ENCODE measurements at places on chromosomes 4 and X.

DNA sequence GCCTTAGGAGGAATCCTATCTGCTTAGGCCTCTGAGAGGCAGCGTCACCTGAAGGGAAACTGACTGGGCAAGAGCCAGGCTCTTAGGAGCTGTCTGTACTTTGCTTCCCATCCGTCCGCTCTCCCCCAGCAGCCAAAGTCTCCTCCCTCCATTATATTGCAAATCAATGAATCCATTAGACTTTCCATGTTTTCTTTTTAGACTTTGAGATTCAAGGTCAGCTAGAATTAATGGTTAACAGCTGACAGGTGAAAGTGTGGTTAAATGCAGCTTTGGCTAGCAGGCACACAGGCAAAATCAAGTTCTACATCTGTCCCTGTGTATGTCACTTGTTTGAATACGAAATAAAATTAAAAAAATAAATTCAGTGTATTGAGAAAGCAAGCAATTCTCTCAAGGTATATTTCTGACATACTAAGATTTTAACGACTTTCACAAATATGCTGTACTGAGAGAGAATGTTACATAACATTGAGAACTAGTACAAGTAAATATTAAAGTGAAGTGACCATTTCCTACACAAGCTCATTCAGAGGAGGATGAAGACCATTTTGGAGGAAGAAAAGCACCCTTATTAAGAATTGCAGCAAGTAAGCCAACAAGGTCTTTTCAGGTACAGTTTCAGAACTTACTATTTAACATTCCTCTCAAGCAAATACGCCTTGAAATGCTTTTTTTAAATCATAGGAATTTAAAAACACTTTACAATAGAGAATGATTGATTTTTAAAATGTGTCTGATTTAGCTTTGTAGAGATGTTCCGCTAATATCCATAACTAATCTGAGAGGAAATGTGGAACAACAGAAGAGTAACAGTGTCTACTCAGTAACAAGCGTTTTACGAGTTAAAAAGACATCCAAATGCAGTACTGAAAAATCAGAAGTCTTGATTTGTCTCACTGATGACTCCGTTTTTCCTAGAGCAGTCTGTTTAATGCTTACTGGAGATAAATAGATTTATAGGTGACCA is at the start of gene F11:
Gene F11, plus strand, starts transcription at position 507 of the 970 bp plus-strand sequence. CDS start 948 bp downstream, outside the sequence.
- DNase-seq = no peak

- DNase-seq = no peak
Observed at GRCh38 chr4:913280-913618, 18.9 kb downstream of the GAK start.

GRCh38 chr4:70392057-70392776 is 5.5 kb upstream of the OPRPN start:
- no peak for DNase-seq

DNA sequence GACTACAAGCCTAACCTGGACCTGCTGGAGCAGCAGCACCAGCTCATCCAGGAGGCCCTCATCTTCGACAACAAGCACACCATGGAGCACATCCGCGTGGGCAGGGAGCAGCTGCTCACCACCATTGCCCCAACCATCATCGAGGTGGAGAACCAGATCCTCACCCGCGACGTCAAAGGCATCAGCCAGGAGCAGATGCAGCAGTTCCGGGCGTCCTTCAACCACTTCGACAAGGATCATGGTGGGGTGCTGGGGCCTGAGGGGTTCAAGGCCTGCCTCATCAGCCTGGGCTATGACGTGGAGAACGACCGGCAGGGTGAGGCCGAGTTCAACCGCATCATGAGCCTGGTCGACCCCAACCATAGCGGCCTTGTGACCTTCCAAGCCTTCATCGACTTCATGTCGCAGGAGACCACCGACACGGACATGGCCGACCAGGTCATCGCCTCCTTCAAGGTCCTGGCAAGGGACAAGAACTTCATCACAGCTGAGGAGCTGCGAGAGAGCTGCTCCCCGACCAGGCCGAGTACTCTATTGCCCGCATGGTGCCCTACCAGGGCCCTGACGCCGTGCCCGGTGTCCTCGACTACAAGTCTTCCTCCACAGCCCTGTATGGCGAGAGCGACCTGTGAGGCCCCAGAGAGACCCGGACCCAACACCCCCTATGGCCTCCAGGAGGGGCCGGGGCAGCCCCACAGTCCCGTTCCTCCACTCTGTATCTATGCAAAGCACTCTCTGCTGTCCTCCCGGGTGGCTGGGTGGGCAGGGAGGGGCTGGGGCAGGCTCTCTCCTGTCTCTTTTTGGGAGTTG is 486.2 kb downstream of the TRAM1L1 start:
- no peak for DNase-seq

- peak; percentile 71 for DNase-seq
Observed at GRCh38 chr4:169251291-169252235, 19.2 kb downstream of the SH3RF1 start.

DNA sequence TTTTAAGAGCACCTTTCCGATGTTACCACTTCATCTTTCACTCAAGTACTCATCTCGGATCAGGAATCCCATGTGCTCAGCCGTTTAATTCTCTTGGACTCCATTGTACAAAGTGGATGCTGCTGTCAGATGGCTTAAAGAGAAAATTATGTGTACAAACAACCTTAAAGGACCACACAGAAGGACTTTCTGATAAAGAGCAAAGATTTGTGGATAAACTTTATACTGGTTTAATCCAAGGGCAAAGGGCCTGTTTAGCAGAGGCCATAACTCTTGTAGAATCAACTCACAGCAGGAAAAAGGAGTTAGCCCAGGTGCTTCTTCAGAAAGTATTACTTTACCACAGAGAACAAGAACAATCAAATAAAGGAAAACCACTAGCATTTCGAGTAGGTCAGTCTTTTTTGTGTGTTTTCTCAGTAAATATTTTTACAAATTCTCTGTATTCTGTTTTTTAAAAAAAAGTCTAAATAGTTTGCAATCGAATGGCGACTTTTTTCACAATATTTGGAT is 20.1 kb downstream of the MMAA start:
- DNase-seq = no peak

Measured in A172 (cell line).